ENCODE measurements at places on chromosomes 2 and 18. TPM values are rescaled to one million over a fixed set of nuclear protein-coding genes. Genes with fewer than 3 reads are reported as not detected.

PFN4 gene
- total RNA-seq, result not detected

CRYBA2 gene
- not detected for total RNA-seq

CCDC148 gene
- 1.5 TPM for total RNA-seq

SP140 gene
- 0.70 TPM for total RNA-seq

SCN3A gene
- not detected for total RNA-seq

CHRNA1 gene
- not detected for total RNA-seq

HJURP gene
- 49.7 TPM for total RNA-seq

RBM43 gene
- total RNA-seq, result 2.0 TPM

CDH2 gene
- 36.2 TPM for total RNA-seq

TDRD15 gene
- not detected for total RNA-seq

MALT1 gene
- 18.0 TPM for total RNA-seq

Measured in H9 (cell line).